Activated T-cell treated with anti-CD3 and anti-CD28 coated beads, Interleukin-2, amount 50 U/mL, for 72 hours (primary cell): ENCODE measurements at places on chromosomes 11 and 22.
A peak's percentile ranks its signal among the peaks of the same experiment; 100 is the strongest.

DNA sequence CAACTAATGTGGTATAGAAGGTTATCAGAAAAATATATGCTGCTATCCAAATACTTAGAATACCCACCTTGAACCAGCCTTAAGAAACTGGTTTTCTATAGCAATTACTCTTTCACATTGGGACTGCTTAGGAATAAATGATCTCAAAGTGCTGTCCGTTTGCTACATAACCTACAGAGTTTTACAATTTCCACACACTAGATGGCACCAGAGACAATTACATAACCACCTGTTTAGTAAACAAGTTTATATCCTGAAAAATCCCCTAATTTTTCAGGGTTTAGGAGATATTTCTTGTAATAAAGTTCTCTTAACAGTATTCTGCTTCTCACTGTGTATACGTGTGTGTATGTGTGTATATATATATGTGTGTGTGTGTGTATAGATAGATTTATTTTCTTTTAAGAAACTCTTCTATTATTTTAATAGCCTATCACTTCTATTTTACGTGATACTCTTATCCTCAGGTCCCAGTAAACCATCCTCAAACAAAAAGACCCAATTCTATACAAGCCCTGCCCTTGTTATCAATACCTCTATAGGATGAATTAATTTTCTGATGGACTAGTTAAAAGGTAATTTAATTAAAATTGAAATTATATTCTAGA lies 6.7 kb upstream of the OR5I1 start:
- no peak for DNase-seq

- DNase-seq = no peak
These were observed 4.3 kb downstream of the LRFN4 start for GRCh38 chr11:66861038-66861773.

DNA sequence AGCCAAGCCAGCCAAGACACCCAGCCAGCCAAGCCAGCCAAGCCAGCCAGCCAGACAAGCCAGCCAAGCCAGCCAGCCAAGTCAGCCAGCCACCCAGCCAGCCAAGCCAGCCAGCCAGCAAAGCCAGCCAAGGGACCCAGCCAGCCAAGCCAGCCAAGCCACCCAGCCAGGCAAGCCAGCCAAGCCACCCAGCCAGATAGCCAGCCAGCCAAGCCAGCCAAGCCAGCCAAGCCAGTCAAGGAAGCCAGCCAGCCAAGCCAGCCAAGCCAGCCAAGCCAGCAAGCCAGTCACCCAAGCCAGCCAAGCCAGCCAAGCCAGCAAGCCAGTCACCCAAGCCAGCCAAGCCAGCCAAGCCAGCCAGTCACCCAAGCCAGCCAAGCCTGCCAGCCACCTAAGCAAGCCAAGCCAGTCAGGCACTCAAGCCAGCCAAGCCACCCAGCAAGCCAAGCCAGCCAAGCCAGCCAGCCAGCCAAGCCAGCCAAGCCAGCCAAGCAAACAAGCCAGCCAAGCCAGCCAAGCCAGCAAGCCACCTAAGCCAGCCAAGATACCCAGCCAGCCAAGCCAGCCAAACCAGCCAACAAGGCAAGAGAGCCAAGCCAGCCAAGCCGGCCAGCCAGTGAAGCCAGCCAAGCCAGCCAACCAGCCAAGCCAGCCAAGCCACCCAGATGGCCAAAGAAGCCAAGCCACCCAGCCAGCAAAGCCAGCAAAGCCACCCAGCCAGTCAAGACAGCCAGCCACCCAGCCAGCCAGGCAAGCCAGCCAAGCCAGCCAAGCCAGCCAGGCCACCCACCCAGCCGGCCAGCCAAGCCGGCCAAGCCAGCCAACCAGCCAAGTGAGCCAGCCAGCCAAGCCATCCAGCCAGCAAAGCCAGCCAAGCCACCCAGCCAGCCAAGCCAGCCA lies 33.3 kb downstream of the CCT8L2 start:
- no peak for DNase-seq

DNA sequence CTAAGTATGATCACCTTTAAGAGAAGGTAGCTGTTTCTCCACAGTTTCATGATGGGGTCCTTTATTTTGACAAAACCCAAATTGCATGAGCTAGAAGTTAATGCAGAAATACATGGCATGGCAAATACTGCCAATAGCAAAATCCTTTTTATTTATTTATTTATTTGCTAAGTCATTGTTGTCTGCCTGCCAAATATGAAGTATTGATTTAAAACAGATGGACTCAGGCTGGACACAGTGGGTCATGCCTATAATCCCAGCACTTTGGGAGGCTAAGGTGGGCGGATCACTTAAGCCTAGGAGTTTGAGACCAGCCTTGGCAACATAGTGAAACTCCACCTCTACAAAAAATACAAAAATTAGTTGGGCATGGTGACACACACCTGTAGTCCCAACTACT lies 52.4 kb downstream of the LARGE2 start:
- DNase-seq = no peak

DNA sequence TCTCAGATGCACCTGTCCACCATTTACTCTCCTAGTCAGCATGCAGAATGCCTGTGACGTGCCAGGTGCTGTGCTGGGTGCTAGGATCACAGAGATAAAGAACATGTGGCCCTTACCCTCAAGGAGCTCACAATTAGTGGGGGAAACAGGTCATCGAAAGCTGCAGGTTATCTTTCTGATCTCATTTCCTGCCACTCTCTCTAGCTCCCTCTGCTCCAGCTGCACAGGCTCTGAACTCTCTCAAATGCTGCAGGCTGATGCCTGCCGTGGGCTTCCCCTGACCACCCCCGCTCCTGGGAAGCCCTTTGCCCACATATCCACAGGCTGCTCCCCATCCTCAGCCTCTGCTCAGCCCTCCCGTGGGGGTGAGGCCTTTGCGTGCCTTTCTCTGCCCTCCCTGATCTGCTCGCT lies 29.6 kb downstream of the SHANK3 start:
- DNase-seq = no peak

- no peak for DNase-seq
These were observed 45.5 kb downstream of the ENDOD1 start for GRCh38 chr11:95135155-95135554.

GRCh38 chr11:83764643-83765042 lies 478.5 kb upstream of the CCDC90B start:
- DNase-seq = no peak

DNA sequence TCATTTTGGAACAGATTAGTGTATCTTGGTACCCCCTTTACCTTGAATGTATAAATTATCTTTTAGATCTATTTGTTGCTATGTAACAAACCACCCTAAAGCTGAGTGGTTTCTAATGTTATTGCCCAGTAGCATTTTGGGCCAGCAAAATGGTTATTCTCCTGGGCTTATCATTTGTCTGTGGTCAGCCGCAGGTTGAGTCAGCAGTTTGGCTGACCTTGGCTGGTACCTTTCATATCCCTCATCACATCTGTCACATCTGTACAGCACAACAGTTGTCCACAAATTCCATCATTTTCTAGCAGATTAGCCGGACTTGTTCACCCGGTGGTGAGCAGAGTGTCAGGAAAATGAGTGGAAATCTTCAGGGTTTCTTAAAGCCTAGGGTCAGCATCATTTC lies 588.5 kb upstream of the ARHGAP42 start:
- no peak for DNase-seq

GRCh38 chr11:69559181-69559580 lies 77.7 kb downstream of the LINC01488 start:
- no peak for DNase-seq

GRCh38 chr22:17728786-17729185 lies 45.5 kb downstream of the BID start:
- no peak for DNase-seq

GRCh38 chr11:95256321-95256779 lies 25.3 kb upstream of the SESN3 start:
- no peak for DNase-seq

- DNase-seq = no peak
These were observed 24.5 kb upstream of the CACNG2 start for GRCh38 chr22:36727927-36728488.

DNA sequence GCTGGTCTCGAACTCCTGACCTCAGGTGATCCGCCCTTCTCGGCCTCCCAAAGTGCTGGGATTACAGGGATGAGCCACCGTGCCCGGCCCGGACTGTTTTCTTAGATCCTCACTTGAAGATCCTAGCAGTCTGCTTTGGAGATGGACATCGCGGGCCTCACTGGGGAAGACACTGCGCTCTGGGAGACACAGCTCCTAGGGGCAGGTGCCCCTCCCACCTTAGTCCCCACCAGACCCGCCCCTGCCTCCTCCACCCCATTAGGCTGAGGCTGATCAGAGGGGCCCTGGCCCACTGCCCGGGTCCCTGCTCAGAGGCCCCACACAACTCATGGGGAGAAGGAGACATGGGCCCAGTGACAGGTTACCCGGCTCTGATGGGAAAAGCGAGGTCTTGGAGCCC lies 11.3 kb upstream of the LTO1 start:
- no peak for DNase-seq

GRCh38 chr11:103920449-103920848 lies 116.0 kb upstream of the DDI1 start:
- DNase-seq = no peak

DNA sequence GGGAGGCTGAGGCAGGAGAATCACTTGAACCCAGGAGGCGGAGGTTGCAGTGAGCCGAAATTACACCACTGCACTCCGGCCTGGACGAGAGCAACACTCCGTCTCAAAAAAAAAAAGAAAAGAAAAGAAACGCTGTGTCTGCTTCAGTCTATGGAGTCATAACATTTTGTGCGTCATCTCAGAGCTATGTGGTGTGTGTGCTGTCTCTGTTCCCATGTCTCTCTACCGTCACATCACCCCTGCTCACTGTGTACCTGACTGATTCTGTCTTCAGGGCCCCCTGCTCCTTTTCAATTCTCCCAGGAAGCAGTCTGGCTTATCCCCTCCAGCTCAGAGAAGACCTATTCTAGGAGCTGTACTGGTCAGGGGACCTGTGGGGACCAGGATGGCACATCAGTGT lies 7.0 kb downstream of the BACE1-AS start:
- no peak for DNase-seq

DNA sequence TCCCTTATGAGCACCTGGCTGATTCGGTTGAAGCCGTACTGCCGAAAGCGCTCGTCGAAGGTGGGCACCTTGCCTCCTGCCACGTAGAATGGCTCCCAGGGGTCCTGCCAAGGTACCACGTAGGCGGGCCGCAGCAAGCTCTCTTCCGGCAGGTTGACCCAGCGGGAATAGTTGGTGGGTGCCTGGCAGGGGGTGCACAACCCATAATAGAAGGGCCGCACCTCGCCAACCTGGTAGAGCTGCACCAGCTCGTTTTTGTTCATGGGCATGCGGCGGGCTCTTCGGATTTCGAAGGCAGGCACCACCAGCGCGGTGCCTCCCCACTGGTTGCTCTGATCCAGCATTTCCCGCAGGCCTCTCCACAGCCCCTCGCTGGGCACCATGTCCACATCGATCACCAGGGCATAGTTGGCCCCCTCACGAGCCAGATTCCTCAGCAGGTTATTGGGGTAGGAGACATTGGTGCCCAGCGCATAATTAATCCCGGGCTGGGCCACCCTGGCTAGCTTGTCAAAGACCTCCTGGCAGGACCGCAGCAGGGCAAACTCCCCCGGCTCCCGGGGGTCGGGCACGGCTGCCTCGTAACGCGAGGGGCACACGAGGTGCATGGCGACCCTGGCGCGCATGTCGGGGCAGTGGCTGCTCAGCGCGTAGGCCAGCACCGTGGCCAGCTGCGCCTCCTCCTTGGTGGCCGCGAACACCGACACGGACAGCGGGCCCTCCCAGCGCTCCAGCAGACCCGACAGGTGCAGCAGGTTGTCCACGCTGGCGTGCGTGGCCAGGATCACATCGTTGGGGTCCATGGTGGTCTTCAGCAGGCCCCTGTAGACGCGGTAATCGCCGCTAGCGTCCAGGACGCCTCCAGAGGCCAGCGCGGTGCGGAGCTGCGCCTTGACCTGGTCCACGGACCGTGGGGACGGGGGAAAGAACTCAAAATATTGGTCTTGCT lies 679 bp downstream of the B4GAT1 start:
- no peak for DNase-seq

- peak; percentile 76 for DNase-seq
These were observed at the start of gene MYRF for GRCh38 chr11:61752117-61752924. MYRF (plus strand) TSS chr11:61752636; CDS start chr11:61752745, 109 bp downstream.

GRCh38 chr22:50218996-50219727 lies 18.4 kb downstream of the SELENOO start:
- no peak for DNase-seq

- DNase-seq = no peak
These were observed 12.6 kb downstream of the SLC43A1 start for GRCh38 chr11:57502870-57503269.

GRCh38 chr11:47983464-47984397 lies 3.4 kb downstream of the PTPRJ start:
- DNase-seq = no peak

- no peak for DNase-seq
These were observed 8.2 kb upstream of the LAYN start for GRCh38 chr11:111532365-111532709.
